ENCODE measurements at places on chromosomes 12 and 14.

- DNase-seq: no peak
These were observed 75.5 kb upstream of the CAND1 start for GRCh38 chr12:67193704-67194103.

- no peak for DNase-seq
These were observed 4.0 kb upstream of the CRIP2 start for GRCh38 chr14:105470350-105471296.

GRCh38 chr12:103310546-103311270 lies 185.1 kb downstream of the C12orf42 start:
- DNase-seq: no peak

GRCh38 chr14:100982353-100982752 lies 78.8 kb upstream of the RTL1 start:
- no peak for DNase-seq

- DNase-seq: no peak
These were observed 194.0 kb downstream of the DPF3 start for GRCh38 chr14:72699852-72700257.

DNA sequence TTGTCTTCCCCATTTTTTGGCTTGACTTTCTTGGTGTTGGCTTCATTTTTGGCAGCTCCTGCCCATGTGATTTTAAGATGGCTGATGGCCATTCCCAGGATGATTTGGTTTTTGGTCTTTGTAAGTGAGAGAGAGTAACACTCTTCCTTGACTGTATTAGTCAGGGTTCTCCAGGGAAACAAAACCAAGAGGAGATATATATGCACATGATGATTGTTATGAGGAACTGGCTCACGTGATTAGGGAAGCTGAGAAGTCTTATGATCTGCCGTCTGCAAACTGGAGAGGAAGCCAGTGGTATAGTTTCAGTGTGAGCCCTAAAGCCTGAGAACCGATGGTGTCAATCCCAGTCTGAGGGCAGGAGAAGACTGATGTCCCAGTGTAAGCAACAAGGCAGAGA lies 146.6 kb downstream of the NRXN3 start:
- DNase-seq: no peak

DNA sequence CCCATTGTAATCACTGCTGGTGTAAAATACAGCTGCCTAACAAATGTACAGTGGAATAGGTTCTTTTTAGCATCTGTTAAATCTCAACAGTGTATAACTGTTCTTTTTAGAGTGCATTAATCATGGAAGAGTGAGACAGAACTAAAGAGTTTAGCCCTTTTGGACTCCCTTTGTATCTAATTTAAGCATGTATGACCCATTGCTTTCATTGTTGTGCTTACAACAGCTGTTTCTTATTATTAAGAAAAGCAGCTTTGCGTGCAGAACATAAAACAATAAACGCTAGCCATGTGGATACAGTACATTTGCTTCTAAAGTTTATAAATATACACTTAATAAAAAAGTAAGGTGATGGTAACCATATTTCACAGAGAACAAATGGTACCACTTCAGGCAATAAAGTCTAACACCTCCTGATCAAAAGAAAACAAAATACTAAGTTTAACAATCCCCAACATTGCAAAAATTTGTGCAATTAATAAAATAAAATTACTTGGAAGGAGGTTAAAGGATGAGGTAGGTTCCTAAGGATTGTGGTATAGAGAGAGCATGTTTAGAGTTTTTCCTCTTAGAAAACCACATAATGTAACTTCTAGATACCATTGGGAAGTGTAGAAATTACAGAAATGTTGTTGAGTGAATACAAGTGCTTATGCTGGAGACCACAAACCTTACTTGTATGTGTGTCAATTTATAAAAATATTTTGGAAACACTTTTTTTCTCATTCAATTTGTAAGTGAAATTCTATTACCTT lies 448.7 kb downstream of the SLC6A15 start:
- DNase-seq: no peak

GRCh38 chr14:69358233-69358963 lies 39.7 kb downstream of the ERH start:
- no peak for DNase-seq

DNA sequence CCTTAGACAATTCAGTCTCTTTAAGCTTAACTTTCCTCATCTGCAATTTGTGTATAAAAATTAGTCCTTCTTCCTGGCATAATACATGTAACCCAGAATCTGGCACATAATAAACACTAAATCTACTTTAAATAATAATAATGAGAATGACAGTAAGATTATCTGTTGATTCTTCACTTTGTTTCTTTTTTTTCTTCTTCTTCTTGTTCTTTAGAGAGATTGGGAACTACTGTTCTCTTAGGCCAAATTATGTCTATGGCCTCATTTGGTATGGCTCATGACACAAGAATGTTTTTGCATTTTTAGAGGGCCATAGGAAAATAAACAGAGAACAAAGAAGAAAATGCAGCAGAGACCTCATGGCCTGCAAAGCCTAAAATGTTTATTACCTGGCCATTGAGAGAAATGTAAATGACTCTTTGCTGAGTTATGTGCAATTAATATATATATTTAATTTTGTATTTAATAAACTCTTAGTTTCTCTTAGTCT lies 275.8 kb downstream of the SLC6A15 start:
- no peak for DNase-seq

DNA sequence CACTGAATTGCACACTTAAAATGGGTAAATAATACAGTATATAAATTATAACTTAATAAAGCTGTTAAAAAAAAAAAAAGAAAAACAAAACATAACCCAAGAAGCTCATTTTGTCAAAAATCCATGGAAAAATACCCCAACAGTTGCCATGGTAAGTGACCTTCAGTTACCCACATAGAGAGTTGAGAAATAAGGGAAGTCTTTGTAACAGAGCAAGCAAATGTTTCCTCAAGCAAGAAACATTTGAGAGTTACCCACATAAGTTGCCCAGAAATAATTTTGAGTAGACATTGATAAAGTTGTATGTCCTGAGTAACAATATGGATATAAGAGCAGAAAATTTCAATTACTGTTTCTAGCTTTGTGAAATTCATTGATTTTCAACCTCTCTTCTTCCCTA lies 227.4 kb downstream of the CCDC59 start:
- no peak for DNase-seq

DNA sequence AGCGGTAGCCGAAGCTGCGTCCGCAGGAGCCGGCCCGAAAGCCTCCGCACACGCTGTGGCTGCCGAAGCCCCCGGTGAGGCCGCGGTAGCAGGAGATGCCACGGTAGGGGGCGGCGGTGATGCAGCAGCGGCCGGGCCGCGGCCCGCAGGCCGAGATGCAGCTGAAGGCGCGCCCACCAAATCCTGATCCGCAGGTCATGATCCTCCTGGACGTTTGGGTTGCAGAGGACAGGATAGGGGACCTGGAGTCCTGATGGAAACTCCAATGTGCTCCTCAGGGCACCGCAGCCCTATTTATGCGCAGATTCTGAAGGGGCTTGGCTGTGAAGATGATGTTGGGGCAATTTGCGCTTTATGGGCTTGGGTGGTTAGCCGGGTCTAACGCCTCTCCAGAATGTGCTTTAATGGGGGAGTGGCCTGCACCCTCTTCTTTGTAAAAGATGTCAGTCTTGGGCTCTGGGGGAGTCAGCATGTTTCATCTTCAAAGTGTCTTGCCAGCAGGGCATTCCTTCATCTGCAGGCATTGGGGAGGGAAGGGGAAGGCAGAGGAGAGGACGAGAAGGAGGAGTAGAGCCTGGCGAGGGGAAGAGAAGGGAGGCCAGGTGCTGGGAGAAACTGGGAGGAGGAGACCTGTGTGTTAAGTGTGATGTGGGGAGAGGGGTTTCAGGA lies at the start of gene KRT81:
Gene KRT81 (minus strand): TSS at position 268 of the 669 bp plus-strand sequence. CDS start 69 bp downstream, at position 199.
- no peak for DNase-seq

Measured in stimulated activated CD4-positive, alpha-beta T cell treated with anti-CD3 and anti-CD28 coated beads, TNF-alpha, amount 100 ng/mL, for 1 hour (primary cell).